ENCODE measurements at places on chromosomes 2 and 18. TPM values are rescaled to one million over a fixed set of nuclear protein-coding genes. Genes with fewer than 3 reads are reported as not detected.

The MAP3K20 gene
- 57.9 TPM for total RNA-seq

The DCDC2C gene
- not detected for total RNA-seq

The WDR75 gene
- total RNA-seq, result 33.6 TPM

The MROH2A gene
- not detected for total RNA-seq

The LOXL3 gene
- 14.7 TPM for total RNA-seq

The SATB2 gene
- total RNA-seq, result 22.1 TPM

Measured in hair follicle dermal papilla cell (primary cell).